CD4-positive, CD25-positive, alpha-beta regulatory T cell (primary cell): ENCODE measurements at places on chromosomes 6 and 20.

- DNase-seq: no peak
Observed at GRCh38 chr6:7960141-7960540, 49.6 kb upstream of the TXNDC5 start.

- no peak for DNase-seq
Observed at GRCh38 chr6:97026298-97026697, 101.8 kb downstream of the KLHL32 start.

- no peak for DNase-seq
Observed at GRCh38 chr6:106119546-106119945, 33.4 kb downstream of the PRDM1 start.

- DNase-seq: no peak
Observed at GRCh38 chr6:97917369-97917768, 634.4 kb upstream of the MMS22L start.

DNA sequence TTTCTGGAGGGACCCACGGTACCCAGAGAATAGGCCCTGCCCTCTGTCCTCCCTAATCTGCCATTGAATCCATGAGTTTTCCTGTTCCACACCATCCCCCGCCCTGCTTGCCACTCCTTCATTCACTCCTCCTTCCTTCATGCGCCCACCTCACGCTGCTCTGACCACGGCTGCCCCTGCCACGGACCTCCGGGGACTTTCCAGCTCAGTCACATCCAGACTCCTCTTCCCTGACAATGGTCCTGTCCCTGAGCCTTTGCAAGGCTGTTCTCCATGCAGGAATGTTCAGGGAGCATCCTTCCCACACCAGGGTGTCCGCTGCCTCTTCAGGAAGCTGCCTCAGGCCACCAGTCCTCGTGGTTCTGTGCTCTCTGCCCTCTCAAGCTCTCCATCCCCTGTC lies 25.9 kb downstream of the GLP1R start:
- no peak for DNase-seq

- no peak for DNase-seq
Observed at GRCh38 chr6:167962711-167963110, 34.8 kb upstream of the KIF25 start.

DNA sequence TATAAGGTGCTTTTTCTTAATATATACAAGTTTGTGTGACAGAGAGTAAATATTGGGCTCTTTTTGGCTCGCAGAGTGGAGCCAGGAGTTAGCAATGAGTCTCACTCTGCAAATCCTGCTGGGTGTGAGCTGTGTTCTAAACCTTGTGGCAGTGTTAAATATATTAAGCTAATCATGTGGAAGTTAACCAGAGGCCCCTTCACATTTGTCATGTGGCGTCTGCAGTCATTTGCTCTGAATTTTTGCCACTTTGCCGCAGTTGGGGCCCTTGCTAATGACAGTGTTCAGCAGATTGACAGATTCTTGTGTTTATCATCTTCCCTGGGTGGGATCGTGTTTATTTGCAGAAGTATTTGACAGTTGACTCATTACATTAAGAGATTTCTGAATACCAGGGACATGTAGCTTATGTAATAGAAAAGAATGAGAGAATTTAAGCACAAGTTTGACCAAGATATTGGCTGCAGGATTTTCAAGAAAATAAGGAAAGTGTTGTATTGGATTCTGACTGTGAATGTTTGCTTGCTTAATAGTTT lies 37.9 kb downstream of the SPATA2 start:
- DNase-seq: no peak

DNA sequence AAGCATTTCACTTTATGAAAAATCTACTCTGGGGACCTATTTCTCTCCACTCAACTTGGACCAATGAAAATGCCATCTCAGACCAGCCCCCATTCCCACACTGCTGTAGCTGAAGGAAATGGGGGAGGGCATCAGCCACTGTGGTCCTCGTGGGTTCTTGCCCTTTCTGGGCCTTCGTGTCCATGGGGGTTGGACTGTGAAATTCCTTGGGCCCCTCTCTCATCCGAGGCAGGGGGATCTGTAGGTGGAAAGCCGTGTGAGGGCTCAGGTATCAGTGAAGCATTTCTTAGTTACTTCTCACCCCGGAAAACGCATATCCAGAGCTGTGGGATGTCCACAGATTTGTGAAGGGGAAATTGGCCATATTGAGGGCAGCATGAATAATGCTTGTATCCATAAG lies 147.9 kb downstream of the CDC5L start:
- no peak for DNase-seq

DNA sequence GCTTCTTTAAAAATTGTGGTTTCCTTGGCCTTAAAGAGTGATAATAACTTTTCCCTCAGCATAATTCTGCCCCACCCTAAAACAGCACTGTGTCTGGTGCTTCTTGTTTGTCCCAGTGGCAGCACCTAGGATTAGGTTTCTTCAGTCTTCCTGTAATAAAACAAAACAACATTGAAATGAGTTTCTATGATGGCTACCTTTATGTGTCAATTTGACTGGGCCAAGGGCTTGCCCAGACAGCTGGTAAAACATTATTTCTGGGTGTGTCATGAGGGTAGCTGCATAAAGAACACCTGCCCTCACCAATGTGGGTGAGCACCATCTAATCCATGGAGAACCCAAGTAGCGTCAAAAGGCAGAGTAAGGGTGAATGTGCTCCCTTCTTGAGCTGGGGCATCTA lies 117.8 kb downstream of the QRSL1 start:
- no peak for DNase-seq

GRCh38 chr6:166395778-166396177 lies 13.0 kb upstream of the MPC1 start:
- DNase-seq: no peak

GRCh38 chr6:80145921-80146320 lies 39.5 kb downstream of the BCKDHB start:
- no peak for DNase-seq

DNA sequence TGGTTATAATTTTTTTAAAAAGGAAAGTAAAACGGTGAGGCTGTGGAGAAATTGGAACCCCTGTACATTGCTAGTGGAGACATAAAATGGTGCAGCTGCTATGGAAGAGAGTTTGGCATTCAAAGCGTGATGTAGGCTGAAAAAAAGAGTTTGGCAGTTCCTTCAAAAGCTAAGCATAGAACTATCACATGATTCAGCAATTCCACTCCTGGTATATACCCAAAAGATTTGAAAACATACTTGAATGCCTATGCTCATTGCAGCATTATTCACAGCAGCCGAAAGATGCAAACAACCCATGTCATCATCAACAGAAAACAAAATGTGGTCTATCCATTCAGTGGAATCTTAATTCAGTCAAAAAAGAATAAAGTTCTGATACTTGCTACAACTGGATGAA lies 4.5 kb upstream of the SGK2 start:
- no peak for DNase-seq

GRCh38 chr6:47630587-47630986 lies 67.8 kb upstream of the ADGRF4 start:
- DNase-seq: no peak

- DNase-seq: no peak
Observed at GRCh38 chr6:109139109-109139508, 43.8 kb downstream of the CEP57L1 start.

DNA sequence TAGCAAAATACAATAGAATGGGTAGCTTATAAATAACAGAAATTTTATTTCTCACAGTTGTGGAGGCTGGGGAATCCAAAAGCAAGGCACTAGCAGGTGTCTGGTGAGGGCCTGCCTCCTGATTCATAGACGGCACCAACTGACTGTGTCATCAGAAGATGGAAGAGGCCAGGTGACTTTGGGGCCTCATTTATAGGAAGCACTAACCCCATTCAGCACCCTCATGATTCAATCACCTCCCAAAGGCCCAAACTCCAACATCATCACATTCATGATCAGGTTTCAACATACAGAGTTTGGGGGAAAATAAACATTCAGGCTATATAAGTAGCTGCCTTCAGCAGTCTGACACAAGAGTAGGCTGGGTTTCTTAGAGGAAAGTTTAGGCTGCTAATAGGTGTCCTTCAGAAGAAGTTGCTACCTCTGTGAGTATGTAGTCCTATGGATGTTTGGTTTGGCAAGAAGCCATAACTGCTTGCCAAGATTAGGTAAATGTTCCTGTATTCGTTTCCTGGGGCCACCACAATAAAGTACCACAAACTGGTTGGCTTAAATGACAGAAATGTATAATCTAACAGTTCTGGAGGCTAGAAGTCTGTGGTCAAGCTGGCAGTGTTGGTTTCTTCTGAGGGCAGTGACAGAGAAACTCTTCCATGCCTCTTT lies 48.8 kb downstream of the NT5E start:
- no peak for DNase-seq

GRCh38 chr6:40585651-40586269 lies 1.4 kb downstream of the LRFN2 start:
- DNase-seq: no peak

DNA sequence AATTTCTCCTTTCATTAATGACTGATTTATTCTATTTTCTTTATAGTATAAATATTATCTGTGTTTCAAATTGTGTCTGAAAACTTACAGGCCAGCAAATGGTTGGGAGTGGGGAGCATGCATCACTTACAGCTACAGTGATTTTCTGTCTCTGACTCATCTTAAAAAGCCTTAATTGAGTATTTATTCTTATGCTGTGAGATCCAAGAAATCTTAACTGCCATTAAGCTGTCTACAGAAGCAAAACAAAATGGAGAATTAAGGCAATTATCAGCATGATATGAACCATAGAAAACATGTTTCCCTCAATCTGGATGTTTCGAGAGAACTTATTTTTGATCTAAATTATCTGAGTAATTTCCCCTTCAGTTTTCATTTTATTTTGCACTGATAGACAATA lies 831.2 kb downstream of the KIF16B start:
- no peak for DNase-seq

- DNase-seq: peak; percentile 3
Observed at GRCh38 chr20:52047811-52048764, 143.5 kb downstream of the ZFP64 start.

- DNase-seq: no peak
Observed at GRCh38 chr6:10719964-10720264, 3.0 kb upstream of the TMEM14C start.

DNA sequence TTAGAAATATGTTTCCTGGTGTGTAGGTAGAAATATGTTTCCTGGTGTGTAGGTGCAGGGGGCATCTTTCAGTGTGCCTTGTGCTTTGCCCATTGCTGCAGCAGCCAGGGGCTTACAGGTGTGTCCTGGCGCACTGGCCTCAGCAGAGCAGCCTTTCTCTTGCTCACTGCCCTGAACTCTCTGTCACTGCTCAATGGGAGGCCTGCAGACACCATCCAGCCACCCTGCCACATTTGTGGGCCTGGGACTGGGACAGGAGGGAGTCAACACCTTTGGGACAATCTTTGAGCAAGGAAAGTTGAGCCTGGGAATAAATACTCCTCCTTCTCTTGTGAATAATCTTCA lies 62.4 kb upstream of the RBM24 start:
- no peak for DNase-seq

DNA sequence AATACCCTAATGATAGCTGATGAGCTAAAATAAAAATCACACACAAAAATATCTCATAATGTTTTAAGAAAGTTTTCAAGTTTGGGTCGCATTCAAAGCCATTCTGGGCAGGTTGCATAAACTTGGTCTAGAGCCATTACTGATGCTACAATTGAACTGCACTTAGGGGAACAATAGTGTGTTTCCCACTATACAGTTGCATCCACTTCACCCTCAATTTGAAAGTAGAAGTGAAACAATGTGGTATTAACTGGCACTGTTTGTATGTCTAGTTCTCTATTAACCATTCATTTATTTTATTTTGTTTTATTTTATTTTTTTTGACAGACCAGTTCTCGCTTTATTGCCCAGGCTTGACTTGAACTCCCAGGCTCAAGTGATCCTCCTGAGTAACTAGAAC lies 23.0 kb upstream of the STK38 start:
- peak; percentile 6 for DNase-seq

DNA sequence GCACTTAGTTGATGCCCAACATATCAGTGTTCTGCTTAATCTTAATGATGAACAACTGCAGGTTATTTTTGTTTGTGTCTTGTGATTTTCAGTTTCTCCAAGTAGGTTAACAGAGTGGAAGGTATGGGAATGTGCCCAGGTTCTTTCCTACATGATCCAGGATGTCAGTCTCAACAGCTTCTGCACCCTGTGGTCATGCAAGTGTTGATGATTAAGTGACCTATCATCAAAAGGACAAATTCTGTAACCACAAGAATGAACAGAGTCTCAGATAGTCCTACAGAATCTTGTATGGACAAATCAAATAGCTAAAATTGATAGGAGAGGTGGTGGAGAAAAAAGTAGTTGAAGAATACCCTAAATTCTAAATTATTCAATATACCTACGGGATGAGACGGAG lies 26.1 kb downstream of the MAN1A1 start:
- no peak for DNase-seq

DNA sequence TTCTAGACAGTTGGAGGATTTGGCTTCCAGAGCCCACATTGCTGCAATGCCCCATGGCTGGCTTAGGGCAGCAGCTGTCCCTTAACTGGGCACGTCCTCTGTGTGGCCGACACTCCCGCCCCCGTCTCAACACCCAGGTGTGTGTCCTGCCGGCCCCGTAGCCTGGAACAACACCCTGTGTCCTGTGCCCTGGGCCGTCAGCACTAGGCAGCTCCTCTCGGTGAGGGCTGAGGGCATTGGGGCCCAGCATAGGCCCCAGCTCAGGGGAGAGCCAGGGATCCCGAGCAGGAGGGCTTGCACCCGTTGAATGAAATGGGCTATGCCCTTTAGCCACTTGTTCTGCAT lies 121.0 kb downstream of the CDH4 start:
- DNase-seq: no peak

GRCh38 chr20:62642666-62643520 lies 590 bp downstream of the SLCO4A1 start:
- DNase-seq: peak; percentile 37

DNA sequence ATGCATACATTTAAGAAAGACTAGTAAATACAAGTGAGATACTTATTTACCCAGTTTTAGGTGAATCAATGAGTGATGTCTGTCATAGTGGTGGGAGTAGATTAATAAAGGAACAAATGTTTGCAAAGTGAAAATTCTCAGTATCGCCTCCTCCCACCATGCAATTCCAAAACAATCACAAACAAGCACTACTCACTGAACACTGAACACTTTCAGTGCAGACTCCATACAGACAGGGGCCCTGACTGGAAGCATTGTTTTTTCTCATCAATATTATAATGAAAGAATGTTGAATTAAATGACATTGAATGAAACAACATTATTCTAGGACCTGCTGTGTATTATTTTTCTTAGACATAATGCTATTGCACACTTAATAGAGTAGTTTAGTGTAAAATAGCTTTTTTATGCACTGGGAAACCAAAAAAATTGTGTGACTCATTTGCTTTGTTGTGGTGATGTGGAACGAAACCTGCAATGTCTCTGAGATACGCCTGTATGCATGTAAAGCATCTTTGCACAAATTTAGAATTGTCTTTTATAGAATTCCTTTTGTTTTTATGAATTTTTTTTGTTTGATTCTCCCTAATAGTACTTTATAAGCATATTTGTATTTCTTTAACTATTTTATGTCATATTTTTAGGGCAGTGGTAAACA lies 317.5 kb downstream of the UTRN start:
- DNase-seq: no peak

GRCh38 chr6:106727480-106728149 lies 98.2 kb downstream of the QRSL1 start:
- no peak for DNase-seq
